Vagina (tissue), 2 donors: ENCODE measurements at places on chromosomes 11 and 22.

- no peak for DNase-seq
These were observed 37.4 kb upstream of the TOLLIP start for GRCh38 chr11:1346669-1347390.

GRCh38 chr11:75637998-75638397, 30.8 kb downstream of the MAP6 start:
- no peak for DNase-seq

GRCh38 chr22:37764622-37765021, 43.1 kb upstream of the GCAT start:
- no peak for DNase-seq

GRCh38 chr22:48603621-48604320, 1223.9 kb downstream of the BRD1 start:
- no peak for DNase-seq

GRCh38 chr11:123357990-123358827, 71.9 kb upstream of the GRAMD1B start:
- no peak for DNase-seq

- no peak for DNase-seq
These were observed 38.3 kb downstream of the GAB4 start for GRCh38 chr22:16969508-16970327.

GRCh38 chr11:60801194-60801593, 16.1 kb downstream of the MS4A10 start:
- DNase-seq, result no peak

DNA sequence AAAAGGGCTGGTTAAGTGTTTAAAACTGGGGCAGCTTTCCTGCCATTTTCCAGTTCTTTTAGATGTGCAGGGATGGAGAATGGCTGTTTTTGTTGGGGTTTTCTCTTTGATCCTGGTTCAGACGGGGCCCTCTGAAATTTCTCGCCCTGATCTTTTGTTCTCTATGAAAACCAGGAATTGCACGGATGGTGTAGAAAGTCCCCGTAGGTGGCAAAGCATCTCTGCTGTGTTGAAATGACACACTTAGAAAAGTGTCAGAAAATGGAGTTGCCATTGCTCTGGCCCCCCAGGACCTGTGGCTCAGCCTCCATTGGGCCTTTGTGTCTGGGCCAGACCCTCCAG, 63.0 kb downstream of the PARVB start:
- DNase-seq, result no peak

DNA sequence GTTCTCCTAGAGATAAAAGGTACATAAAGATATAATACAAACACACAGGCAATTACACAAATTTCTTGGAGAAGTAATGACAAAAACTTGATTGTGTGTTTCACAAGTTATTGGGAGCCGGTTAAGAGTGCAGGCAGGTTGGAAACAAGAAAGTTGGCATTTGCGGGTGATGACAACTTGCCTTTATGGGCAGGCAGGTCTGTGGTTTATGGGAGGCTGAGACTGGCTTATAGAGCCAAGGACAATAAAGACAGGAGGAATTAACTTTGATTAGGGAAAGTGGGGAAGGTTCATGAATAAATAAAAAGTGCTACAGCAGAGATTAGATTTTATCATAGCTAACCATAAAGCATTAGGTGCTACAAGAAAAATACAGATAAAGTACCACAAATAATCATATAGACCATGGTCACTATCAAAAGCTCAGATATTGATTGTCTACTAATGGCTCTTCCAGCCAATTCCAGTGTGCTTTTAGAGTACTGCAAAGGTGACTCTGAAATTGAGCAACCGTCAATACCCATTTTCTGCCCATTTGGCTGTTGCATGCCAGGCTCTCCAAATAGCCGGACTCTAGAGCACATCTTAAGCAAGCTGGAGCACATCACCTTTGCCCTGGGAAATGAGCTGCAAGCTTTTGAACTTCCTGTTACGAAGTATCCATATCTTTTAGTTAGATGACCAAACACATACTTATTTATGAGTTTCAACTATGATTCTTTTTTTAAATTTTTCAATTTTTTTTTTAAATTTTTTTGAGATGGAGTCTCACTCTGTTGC, 33.9 kb upstream of the GAB2 start:
- DNase-seq, result no peak

DNA sequence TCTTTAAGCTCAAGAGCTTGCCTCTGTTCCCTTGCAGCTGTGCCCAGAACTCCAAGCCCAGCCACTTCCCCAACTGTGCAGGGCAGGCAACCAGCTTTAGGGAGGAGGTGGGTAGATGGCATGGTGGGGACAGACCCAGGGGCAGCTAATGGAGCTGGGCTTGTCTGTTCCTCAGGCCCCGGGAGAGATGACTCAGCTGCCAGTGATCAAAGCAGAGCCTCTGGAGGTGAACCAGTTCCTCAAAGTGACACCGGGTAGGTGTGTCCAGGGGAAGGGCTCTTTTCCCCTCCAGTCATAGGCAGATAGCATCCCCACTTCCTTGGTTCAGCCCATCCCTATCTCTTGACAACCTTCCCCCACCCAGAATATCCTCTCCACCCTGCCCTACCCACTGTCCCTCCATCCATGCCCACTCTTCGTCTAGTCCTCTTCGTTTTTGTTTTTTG, 32.4 kb downstream of the CREB3L1 start:
- DNase-seq, result no peak

DNA sequence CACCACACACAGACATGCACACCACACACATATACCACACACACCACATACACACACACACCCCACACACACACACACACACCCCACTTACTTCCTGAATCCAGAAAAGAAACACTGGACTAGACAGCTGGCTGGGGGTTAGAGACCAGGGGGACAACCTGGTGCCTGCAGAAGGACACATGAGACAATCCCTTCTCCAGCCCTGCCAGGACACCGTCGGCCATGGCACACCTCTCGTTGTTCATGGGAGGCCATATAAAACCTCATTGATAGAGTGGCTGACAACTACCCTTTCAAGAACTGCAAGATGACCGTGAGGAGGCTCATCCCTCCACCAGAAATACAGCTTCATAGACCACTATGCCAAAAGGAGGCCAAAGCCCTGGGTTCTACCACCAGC, 54.3 kb downstream of the IGSF9B start:
- no peak for DNase-seq

- DNase-seq, result no peak
These were observed 22.9 kb upstream of the FGF3 start for GRCh38 chr11:69841859-69842698.

GRCh38 chr22:22554587-22555284, 4.3 kb downstream of the PRAME start:
- no peak for DNase-seq

DNA sequence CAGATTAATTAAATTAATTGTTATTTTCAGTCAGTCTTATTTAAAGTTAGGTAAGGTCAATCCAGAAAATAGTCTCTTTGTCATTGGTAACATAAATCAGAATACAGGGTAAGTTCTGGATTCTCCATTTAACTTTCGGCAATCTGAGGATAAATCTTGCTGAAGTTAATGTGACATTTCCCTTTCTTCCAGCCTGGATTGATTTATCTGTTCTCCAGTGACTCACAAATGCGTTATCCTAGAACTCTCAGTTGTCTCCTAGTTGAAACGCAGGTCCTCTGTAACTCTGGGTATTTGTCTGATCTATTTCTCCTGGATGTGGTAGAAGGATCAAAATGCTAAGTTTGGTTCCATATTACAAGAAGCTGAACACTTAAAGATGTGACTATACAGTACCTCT, 21.0 kb downstream of the OR51E1 start:
- DNase-seq, result no peak

- no peak for DNase-seq
These were observed 56.3 kb downstream of the RPS6KA4 start for GRCh38 chr11:64415286-64415685.

DNA sequence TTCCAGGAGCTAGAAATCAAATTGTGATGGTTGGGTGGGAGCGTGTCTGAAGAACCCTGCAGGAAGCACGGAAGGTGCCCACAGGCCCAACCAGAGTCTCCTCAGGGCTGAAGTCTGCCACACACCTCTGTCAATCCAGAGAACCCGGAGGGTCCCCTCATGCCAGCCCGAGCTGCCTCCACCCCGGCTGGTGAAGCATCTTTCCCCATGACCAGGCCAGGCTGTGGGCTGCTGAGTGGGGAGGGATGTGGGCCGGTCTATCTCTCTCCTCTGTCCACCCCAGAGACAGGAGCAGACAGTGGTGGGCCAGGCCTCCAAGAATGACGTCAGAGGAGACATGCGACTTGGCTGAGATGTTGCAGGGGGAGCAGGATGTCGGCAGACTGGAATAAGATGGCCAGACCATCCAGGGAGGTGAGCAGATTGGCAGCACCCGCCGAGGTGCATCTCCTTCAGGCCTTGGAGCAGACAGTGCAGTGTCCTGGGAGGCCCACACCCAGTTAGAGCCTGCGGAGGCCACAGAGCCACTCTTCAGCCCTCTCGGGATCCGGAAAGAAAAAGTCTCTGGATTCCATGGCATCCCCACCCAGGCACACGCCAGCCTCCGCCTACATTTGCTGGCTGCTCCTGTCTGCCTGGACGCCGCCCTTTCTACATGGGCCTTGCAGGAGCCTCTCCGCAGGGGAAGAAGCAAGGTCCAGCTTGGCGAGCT, 1524.9 kb downstream of the BRD1 start:
- DNase-seq, result peak; percentile 67

DNA sequence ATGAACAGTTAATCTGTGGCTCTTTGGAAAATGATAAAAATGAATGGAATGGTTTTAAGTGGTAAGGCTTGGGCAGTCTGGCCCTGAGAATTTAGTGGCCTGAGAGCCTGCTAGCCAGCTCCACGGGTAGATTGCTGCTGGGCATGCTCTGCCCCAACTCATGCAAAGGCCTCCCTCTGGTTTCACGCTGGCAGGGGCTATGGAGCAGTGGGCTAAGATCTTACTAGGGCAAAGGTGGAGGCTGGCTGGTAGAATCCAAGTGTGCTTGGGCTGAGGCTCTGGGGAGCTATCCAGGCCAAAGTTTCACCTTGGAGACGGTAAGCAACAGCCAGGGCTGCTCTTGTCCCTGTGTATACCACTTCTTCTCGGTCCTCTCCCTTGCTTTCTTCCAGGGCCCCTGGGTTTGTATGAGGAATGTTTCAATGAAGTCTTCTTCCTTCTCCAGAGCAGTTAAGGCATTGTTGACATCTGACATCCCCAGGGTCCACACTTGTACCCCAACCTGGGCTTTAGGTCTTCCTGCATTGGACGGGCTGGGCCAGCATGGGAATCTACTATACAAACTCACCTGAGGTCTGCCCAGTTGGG, 27.4 kb downstream of the UBE2L3 start:
- DNase-seq, result no peak

GRCh38 chr11:125382314-125382791, 113.7 kb downstream of the FEZ1 start:
- no peak for DNase-seq

DNA sequence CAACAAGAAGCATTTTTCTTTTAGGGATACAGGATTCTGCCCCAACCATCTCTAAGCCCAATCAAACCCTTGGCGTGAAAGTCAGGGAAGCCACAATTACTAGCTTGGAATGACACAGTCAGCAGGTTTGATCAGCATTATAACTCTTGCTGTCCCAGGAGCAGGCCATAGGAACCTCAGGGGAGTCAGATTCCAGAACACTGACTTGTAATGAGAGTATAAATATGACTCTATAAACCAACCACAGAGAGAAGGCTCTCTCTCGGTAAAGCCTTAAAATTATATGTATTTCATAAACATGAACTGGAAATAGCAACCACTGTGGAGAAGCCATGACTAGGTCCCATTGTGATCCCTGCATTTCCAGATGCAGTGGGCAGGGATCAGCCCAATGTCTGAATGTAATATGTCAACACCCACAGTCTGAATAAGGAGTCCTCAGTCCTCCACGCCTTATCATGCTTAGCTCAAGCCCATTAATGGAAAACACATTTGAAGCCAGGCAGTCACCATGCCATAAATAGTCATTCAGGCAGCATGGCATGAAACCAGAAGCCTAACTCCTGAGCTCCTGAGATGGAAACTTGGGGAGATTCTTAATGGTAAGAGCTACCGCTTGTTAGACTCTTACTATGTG, 99.1 kb upstream of the MTNR1B start:
- DNase-seq, result no peak
